ENCODE measurements at places on chromosomes 5 and 9.

DNA sequence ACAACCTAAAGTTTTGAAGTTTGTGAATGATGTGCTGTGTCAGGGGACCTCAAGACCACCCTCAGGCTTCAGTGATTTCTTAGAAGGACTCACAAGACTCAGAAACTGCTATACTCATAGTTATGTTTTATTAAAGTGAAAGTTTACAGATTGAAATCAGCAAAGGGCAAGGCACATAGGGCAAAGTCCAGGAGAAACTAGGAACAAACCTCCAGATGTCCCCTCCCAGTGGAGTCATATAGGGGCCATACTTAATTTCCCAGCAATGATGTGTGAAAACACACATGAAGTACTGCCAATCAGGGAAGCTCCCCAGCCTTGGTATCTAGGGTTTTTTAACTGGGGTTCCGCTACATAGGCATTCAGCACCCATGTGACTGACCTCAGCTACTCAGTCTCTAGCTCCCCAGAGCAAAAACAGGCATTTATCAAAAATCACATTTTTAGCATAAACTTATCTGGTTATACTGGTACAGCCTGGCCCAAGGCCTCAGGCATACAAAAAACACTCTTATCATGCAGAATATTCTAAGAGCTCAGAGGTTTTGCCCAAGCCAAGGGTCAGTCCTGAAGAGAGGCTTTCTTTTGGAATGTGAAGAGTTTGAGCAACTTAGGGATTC lies 74.7 kb upstream of the ANKRD55 start:
- DNase-seq: no peak

- DNase-seq: no peak
Observed at GRCh38 chr5:158648631-158649030, 451.1 kb downstream of the EBF1 start.

DNA sequence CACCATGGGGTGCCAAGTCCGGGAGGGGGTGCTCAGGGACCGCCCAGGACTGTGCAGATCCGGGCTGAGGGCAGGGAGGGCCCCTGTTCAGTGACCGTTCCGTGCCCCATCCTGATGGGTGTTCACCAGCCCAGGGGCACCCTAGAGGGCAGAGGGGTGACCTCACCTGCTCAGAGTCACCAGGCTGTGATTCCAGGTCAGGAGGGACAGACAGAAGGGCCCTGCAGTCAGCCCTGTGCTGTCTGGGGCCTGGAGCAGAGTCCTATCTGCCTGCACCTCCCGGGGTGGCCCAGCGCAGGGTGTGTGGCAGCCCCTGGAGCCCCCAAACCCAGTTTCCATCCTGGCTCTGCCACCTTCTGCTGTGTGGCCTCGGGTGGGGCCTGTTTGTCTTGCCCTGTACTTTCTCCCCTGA lies 241.9 kb downstream of the PBX3 start:
- DNase-seq: no peak

DNA sequence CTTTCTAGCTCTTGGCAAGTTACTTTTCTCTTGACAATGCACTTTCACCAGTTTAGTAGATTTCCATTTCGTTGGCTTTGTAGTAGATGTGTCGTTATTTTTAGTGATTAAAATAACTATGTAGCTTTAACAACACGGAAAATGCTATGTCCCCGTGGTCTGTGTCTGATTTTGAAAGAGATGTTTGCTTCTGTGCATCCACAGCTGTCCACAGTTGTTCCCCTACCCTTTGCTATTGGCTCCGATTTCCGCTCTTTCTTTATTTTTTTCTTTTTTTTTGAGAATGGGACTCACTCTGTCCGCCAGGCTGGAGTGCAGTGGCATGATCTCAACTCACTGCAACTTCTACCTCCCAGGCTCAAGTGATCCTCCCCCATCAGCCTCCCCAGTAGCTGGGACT lies 533.9 kb downstream of the IRX1 start:
- DNase-seq: no peak

DNA sequence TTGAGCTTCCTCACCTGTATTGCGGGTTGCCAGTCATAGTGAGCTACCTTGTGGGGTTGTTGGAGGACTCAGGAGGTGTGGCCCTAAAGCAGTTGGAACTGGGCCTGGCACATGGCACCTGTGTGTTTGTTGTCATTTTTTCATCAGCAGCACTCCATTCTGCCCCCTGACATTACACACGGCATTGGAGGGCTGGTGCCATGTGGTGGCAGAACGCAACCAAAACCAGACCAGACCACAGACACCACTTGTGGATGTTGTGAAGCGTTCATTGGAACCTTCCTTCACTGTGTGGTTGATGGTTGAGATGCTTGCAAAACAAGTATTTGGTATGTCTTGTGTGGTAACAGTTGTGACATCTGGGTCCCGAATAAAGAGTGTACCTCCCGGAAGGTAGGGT lies 113.2 kb upstream of the ERCC6L2 start:
- DNase-seq: no peak

DNA sequence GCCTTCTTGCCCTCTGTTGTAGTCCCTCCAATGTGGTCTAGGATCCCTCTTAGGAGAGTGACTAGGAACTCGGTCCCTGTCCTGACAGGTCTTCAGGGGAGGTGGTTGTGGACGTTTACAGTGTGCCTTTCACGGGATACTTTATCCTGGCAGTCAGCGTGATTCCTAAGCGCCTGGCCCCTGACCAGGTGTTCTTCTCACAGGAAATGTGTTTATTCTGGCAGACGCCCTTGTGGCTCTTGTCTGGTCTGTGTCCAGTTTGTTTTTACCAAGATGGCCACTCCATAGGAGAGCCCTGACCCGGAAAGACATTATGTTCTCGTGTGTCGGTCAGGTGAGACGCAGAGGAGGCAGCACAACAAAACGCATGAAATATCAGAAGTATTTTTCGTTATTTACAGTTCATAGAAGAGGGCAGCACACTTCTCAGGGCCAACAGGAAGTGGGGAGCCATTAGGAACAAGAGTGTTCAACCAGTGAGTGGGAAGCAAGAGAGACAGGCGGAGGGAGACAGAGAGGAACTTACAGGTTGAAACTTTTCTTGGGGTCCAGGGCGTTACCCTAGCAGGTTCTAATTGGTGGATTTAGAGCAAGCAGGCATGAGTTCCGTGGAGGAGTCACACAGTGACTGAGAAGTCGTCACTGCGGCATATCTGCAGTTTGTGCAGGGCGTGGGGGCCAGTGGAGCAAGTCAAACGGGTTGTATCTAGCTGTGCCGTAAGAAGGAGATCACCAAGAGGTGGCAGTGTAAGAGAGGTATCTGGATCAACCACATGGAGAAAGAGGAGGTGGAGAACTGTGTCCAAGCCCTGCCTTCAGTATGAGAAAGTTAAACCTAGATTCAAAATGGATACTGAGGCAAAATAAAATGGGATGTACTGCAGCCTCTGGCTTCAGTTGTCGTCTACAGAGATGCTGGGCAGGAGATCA lies 412.9 kb downstream of the ZSWIM6 start:
- DNase-seq: no peak

DNA sequence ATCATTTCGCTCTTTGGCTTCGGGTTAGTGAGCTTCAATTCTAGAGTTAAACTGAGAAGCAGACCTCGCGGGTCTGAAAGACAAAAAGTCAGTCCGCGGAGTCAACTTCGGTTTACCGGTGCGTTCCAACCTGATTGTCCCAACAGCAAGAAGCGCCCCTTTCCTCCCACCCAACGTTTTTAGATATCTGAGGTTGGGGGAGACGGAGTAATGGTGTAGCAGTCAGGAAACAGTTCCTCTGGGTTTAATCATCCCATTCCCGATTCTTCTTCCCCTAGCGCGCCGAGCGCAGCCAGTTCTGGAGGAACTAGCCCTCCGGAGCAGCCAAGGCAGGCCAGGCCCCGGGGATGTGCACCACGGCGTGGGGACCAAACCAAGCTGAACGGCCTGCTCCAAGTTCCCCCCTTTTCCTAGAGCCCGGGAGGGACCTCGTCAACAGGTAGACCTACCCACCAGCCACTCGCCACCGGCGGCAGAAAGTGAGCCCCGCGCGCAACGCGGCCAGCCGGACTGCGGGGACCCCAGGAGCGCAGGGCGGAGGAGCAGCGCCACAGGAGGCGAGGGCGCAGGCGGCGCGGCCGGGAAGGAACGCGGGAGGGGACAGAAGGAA lies 622 bp upstream of the ISL1 start:
- no peak for DNase-seq

- no peak for DNase-seq
Observed at GRCh38 chr5:87526131-87526530, 113.4 kb upstream of the CCNH start.

DNA sequence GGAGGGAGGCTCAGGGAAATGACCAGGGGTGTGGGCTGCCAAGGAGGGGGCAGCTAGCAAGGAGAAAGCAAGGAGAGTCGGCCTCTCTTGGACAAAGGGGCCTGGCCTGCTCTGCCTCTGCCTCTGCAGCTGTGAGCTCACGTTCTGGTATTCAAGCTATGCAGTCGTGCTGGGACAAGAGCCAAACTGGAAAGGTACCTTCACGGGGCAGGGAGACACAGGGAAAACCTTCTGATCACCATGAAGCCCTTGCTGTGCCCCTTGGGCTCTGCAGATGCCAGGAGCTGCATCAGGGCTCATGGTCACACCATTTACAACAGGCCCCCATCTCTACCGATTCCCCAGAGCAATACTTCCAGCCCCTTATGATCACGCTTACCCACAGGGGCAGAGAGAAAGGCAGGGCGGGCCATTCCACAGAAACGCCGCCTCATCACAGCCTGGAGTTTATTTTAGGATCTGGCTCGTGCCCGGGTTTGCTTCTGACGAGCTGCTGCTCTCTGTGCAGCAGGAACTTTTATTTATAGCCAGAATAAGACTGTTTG lies 63.2 kb downstream of the PRRT1B start:
- no peak for DNase-seq

- no peak for DNase-seq
Observed at GRCh38 chr5:76941000-76941399, 11.8 kb upstream of the CRHBP start.

- no peak for DNase-seq
Observed at GRCh38 chr9:100219347-100219746, 120.3 kb downstream of the INVS start.

- no peak for DNase-seq
Observed at GRCh38 chr5:1272201-1272600, 22.7 kb downstream of the TERT start.

DNA sequence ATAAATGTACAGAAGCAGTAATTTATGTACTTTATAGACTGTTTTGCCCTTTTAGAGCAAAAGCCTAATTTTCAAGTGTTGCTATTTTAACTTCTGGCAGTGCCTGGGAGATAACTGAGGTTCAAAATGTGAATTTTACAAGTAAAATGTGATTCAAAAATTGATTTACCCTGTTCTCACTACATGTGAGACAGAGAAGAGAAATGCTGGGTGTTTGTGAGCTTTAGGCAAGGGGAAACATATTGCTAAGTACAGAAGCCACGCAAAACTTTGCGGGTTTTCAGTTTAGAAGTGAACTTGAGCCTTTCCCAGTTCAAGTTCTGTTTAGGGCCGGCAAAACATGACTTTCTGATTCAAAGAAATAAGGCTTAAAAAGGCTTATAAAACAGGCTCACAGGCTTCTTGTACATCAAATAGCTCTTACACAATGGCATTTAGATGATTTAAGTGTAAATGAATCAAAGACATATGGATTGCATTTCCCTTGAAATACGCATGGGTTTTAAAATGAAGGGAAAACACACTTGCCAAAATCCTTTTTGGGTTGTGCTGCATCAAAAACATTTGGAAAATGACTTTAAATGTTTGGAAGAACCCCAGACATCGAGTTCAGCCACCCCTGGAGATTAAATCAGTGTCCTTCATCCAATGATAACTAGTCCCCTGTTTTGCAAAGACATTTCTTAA lies 370.8 kb upstream of the MEF2C start:
- no peak for DNase-seq

DNA sequence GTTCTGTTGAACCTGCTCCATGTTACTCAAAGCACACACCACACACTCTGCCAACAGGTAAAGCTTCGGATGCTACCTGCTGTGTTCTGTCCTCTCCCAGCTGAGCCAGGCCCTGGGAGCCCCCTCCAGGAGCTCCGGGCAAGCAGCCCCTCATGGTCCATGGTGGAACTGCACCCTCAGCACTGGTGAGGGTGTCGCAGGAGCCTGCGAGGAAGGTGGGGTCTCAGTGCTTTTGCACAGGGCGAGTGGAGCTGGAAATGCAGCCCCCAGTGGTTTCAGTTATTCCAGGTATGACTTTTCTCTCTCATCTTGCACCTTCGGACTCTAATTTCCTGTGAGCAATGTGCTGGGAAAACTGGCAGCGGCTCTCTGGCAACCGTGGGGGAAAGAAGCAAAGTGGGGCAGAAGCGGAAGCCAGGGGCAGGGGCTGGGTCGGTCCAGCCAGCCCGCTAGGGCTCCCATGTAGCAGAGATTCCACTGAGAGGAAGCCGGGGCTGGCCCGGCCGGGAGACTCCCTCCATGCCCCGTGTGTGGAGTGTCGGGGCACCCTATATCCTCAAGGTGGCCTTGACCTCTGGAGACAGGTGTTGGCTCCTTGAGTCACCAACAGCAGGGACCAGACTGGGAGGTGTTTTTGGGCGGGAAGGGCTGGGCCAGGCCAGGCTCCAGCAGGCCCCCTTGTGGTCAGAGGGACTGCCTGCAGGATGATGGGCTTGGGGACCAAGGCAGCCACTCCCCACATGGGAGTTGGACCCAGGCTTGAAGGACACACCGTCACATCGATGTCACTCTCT lies 75.6 kb upstream of the PRSS3 start:
- DNase-seq: peak; percentile 12

GRCh38 chr5:91245871-91246270 lies 137.2 kb downstream of the ARRDC3 start:
- DNase-seq: no peak

- no peak for DNase-seq
Observed at GRCh38 chr5:124655921-124656511, 90.4 kb downstream of the ZNF608 start.

GRCh38 chr5:147290261-147290660 lies 55.4 kb downstream of the STK32A start:
- DNase-seq: no peak

GRCh38 chr9:96875461-96876142 lies 21.3 kb upstream of the ZNF782 start:
- DNase-seq: no peak

DNA sequence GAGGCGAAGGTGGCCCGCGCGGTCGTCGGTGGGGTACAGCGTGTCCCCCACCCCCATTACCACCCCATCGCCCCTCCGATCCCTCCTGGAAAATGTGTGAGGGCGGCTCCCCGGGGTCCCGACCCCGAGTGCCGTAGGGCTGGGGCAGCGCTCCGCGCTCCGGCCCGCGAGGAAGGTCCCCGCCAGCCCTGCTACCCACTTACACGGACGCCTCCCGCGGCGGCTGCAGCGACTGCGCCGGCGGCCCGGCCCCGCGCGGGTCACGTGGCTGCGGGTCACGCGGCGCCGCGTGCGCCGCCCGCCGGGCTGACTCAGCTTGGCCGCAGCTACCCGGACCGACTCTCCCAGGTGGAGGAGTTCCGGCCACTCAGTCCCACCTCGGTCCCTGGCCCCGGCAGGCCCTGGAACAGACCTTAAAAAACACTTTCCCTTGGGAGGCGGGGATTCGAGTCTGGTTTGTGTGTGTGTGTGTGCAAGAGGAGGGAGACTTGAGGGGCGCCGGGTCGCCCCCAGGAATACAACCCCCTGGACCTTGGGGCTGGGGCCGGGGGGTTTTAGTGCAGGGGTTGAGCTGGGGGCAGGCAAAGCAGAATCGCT lies at the start of gene GNPDA1:
TSS of gene GNPDA1 (minus strand) at position 236 of the 597 bp plus-strand sequence. CDS start 992 bp downstream, outside the sequence.
- peak; percentile 35 for DNase-seq

Data from stimulated activated CD8-positive, alpha-beta memory T cell treated with anti-CD3 and anti-CD28 coated beads, Interleukin-7, amount 100 ng/mL, for 1 hour (primary cell).